ENCODE measurements at places on chromosomes 7 and 10.

GRCh38 chr7:137591421-137591837 lies 247.9 kb upstream of the PTN start:
- no peak for DNase-seq

- no peak for DNase-seq
These were observed 121.3 kb downstream of the MYL10 start for GRCh38 chr7:101507791-101508252.

- no peak for DNase-seq
These were observed 46.6 kb downstream of the HERPUD2 start for GRCh38 chr7:35648367-35648766.

GRCh38 chr7:20784388-20785156 lies 2.1 kb downstream of the SP8 start:
- DNase-seq: no peak

- DNase-seq: no peak
These were observed 15.6 kb upstream of the SEPTIN7 start for GRCh38 chr7:35785250-35785649.

DNA sequence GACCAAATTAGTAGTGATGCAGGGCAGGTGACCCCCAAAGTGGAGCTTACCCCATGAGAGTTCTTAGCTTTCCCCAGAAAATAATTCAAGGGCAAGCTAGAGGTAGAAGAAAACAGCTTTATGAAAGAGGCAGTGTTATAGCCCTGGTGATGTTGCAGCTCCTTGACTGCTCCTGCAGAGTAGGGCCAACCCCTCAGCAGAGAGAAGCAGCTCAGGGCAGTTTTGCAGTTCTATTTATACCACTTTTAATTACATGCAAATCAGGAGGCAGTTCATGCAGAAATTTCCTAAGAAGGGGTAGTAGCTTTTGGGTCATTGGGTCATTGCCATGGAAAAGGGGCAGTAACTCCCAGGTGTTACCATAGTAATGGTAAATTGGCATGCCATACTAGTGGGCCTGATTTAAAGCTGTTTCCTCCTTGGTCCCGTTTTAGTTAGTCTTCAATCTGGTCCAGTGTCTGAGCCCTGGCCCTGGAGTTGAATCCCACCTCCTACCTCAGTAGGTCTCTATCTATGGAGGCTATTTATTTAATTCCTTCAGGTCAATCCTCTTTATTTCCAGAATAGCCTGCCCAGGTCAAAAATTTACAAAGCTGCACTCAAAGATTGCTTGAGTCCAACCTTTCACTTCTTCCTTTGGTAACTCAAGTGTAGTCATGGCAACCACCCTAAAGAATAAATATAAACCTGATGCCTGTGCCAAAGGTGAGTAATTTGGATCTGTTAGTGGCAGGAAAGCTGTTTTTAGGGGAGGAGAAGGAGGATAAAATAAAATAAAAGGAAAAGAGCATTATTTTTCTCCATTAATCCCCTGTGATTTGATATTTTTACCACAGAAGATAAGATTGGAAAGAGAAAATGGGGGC lies 29.5 kb downstream of the PLXDC2 start:
- DNase-seq: no peak

DNA sequence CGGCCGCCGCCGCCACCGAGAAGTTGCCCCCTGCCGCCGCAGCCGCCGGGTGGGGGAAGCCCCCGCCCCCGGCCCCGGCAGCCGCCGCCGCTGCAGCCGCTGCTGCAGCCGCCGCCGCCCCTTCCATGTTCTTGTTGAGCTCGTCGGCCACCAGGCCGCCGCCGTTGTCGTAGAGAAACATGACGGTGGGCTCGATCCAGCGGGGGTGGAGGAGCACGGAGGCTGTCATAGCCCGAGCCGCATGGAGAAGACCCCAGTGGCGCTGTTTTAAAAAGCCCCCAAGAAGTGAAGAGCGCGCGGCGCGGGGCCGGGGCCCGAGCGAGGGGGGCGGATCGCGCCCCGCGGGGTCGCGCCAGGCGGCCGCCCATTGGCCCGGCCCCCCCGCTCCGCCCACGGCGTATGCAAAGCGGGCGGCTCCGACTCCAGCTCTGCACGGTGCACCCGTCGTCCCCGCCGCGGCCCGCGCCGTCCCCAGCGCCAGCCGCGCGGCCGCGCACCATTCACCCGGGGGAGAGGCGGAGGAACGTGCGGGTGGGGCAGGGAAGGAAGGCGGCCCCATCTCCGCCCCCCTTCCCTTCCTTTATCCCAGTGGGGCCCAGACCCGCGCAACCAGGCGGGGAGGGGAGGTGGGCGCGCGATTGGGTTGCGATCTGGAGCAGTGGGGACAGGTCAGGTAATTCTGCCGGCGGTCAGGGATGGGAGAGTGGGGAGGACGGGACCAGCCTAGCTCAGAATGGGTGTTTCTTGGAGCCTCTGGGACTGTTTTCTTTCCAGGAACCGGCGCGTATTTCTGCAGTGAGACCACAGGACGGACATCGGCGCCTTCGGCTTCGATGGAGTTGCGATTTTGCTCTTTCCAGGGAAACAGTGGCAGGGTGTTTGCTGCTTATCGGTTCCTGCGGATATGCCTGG lies at the start of gene HOXA13:
Gene HOXA13, minus strand, starts transcription at position 243 of the 912 bp plus-strand sequence. Its CDS starts 14 bp downstream, at position 229.
- no peak for DNase-seq

- no peak for DNase-seq
These were observed 237.4 kb downstream of the BAMBI start for GRCh38 chr10:28914701-28915100.

- no peak for DNase-seq
These were observed 204.3 kb downstream of the ANK3 start for GRCh38 chr10:60185421-60185820.

DNA sequence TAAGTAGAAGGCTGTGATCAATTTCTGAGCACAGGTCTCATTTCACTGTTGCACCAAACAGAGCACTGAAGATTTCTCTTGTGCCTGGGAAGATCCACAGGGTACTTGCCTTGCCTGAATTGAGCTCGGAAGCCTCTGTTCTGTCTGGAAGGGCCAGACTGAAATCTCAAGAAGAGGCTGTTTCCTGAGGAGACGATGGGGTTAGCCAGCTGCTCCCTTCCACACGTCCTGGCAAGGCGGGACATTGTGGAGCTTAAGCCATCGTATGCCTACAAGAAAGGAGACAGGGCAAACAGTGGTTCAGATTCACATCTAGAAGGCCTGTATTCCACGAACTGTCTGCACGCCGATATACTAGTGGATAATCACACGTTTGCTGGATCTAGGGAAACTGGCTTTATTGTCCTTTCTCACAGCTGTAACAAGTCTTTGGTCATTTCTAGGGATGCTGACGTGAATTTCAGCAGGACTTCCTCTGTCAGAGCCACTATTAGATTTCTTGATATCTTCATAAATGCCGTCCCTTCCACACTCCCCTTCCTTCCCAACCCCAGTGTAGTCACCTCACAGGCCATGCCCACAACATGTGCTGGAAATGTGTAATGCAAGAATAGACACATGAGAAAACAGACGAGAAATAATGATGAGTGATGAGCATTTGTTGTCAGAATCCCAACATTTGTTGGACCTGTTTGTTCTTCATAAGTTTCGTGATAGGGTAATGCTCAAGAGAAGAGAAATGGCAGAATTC lies 137.2 kb upstream of the RSU1 start:
- DNase-seq: no peak

DNA sequence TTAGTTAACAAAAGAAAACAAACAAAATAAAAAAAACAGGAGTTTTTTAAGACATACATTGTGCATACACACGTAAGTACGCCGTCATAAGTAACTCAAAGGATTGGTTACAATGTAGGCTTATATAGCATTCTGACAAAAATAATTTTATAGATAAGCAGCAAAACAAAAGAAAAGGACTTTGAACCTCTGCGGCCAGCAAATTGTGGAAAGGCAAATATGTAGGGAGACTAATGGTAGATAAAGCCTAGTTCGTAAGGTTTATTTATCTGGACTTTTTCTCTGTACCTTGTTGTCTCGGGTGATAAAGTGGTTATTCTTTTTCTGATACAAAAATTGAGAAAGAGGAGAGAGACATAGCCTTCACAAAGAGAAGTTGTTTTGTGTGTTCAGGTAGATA lies 891.9 kb downstream of the CNTNAP2 start:
- no peak for DNase-seq

DNA sequence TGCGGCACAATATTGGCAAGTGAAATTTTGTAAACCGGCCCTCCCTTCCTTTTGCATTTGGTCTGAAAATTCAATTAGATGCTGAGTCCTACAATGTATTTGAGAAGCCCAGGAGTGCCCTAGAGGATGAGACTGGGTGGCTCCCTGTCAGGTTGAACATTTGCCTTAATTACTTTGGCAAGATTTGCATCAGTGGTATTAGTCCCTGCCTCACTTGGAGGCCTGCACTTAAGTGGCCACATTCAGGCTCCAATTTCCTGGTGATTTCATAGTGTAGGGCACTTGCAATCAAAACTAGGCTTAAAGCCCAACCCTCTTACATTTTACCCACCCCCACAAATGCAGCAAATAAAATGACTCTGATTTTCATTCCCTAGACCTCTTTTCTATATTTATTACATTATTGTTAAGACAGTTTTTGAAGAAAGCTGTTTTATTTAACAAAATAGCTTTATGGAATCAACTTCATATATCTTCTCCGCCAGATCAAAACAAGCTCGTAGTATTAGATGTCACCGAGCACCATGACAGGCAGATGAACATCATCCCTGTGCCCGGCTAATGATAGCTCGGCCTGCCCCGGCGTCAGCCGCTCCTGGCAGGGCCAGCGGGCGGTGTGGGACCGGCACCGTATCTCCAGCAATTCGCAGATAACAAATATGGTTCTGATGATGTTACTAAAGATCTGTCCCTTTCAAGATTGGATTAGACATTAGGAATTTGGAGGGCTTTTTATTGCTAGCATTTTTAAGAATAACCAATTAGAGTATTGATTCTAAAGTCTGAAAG lies 73.6 kb downstream of the EGFR start:
- no peak for DNase-seq

DNA sequence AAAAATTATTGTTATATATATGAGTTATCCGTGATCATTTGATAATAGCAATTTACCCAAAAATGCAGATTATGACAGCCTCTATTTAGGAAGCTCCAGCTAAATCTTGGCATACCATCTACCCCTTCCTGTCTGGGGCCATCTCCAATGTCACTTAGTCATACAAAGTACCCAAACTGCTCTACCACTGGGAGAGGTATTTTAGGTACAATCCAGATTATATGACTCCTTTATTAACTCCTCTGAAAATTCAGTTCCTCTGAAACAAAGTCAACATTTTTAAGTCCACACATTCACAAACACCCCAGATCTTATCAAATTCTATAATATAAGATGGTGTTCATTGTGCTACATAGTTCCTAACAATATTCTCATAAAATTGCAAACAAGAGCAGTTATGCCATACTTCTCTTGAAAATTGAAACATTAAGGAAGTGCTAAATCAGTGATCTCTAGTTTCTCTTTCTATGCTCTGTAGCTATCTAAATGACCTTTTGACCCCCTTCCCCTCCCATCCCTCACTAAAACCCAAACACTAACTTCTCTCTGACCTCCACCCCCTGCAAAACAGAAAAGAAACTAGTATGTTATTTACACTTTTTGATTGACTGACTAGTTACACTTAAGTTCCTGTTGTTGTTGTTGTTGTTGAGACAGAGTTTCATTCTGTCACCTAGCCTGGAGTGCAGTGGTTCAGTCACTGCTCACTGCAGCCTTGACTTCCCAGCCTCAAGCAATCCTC lies 16.4 kb downstream of the HOXA1 start:
- DNase-seq: no peak

GRCh38 chr10:62632071-62632809 lies 172.3 kb upstream of the ADO start:
- DNase-seq: no peak

DNA sequence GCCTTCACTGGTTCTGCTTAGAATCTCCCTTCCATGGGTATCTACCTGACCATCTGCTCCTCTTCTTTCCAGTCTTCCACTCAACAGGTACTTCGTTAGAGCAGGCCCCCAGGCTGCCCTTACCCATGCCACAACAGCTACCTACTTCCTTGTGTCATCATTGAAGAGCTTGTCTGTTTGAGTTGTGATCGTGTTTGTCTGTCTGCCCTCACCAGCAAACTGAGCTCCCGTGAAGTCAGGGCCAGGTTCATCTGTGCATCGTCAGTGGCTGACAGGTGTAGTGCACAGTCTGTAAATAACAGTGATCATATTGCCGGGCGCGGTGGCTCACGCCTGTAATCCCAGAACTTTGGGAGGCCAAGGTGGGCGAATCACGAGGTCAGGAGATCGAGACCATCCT lies 5.0 kb downstream of the NIPSNAP2 start:
- DNase-seq: no peak

- DNase-seq: no peak
These were observed 6.0 kb upstream of the LIPA start for GRCh38 chr10:89257581-89257980.

- no peak for DNase-seq
These were observed 556.8 kb upstream of the GALNT17 start for GRCh38 chr7:70574970-70575799.

GRCh38 chr10:78194539-78195402 lies 161.1 kb downstream of the RPS24 start:
- no peak for DNase-seq

DNA sequence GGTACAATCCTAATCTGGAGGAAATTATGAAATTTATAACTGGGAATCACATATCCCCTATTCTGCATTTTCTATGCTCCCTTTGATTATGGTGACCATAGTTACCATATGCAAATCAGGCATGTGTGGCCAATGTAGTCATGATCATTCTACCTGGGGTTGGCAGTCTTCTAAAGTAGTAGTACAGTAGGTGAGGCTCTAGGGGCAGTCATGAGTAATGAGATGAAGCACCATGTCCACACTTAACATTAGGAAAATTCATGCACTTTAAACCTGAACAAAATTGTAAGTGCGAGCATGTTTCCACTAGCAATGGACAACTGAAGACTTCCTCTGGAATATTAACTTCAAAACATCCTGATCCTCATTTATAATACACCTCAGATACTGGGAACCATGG lies 545.9 kb downstream of the SUGCT start:
- DNase-seq: no peak

- no peak for DNase-seq
These were observed 413 bp downstream of the PANK1 start for GRCh38 chr10:89644691-89644966.

DNA sequence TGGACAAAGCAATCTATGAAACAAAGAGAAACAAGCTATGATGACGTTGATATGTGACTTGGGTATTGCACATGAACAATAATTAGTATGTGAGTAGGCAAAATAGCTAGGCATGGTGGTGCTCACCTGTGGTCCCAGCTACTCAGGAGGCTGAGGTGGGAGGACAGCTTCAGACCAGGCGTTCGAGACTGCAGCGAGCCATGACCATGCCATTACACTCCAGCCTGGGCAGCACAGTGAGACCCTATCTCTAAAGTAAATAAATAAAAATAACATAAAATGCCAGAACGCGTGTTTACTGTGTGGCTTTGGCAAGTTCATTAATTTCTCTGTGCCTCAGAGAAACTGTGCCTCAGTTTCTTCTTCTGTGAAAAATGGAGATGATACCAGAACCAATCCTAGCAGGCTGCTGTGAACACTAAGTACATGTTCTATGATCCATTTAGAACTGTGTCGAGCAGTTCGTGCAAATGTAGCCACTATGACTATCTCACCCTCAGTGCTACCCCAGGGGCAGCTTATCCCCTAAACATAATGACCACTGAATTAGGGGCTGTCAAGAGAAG lies 9.3 kb upstream of the TNS3 start:
- no peak for DNase-seq

Measured in stimulated activated CD8-positive, alpha-beta memory T cell treated with anti-CD3 and anti-CD28 coated beads, Interleukin-4, amount 100 ng/mL, for 1 hour (primary cell).